ENCODE measurements at places on chromosomes 7 and 10.

DNA sequence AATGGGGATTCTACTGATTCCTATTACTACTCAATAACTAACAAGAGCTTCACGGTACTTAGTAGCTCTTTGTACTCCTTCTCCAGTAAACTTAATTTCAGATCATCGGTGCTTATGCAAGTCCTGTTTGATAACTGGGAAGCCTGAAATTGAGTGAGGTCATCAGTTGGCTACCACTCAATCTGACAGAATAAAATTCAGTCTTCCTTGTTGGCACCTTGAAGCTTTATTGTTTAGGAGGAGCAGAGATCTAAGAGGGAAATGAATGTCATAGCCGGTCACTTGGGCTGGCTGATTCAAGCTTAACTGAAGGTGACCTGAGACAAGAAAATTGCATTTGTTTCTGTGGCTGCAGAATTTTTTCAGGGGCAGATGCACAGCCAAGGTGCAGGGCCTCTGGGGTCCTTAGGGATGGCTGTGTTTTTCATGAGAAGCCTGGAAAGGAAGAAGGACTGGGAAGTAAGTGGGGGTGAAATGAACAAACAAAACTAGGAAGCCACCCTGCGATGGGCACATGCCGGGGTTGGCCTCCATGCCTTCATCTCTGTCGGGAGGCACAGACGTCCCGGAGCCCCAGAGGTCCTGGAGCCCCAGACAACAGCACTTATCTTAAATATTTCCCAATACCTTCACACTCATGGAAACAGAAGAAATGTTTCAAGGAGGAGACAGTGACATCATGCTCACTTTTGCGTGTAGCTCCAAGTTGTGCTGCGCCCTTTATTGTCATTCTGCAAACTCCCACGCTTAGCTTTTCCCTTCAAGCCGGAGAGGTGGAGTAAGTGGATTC, 85.0 kb upstream of the KIF5B start:
- no peak for DNase-seq

DNA sequence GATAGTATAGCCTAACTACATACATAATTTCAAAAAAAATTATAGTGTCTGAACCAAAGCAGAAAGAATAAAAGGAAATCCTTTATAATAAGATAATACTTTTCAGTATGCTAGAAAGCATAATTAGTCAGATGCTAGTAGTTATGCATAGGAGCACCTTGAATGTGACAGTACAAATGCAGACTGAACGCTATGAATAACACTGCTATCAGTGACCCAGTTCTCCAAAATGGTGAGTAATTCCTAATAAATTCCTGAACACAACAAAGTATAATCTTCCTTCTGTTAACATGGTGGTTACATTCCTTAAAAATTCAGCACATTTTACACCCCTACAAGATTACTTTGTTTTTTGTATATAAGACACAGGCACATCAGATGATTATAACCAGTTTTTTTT, 1.2 kb upstream of the CHPF2 start:
- DNase-seq: no peak

- DNase-seq: no peak
Observed at GRCh38 chr10:116836083-116836482, 13.2 kb upstream of the ENO4 start.

DNA sequence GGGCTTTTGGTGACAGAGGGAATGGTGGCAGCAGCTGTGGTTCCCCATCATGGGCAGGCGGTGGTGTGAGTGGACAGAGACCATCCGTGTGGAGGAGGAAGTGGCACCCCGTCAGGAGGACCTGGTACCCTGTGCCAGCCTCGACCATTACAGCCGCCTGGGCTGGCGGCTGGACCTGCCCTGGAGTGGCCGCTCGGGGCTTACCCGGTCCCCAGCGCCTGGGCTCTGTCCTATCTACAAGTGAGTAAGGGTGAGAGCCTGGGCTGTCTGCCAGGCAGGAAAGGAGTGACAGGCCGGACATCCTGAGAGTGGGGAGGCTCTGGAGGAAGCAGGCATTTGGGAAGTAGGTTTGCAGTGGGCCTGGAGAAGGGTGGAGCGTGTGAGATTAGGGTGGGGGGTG, 2.9 kb upstream of the ZNF467 start:
- DNase-seq: no peak

- peak; percentile 84 for DNase-seq
Observed at GRCh38 chr7:150375662-150376521, 3.2 kb upstream of the ZNF775 start.

DNA sequence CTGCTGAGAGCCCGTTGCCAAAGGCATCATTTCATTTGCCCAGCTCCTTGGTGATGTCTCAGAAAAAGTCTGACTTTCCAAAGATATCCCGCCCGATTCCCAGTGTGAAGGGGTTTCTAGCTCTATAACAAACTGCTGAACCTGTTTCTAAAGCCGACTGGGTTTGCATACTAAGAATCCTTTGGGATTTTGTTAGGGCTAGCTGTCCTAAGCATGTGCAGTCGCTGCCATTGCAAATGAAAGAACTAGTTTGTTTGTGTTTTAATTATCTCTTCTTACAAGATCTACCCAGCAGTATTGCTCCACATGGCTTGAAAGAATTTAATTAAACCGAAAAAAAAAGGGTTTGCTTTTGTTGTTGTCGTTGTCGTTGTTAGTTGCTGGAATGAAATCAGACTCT, 476.6 kb downstream of the GATA3 start:
- DNase-seq: no peak

- no peak for DNase-seq
Observed at GRCh38 chr10:89206402-89207180, 526 bp downstream of the CH25H start.

GRCh38 chr7:123569352-123570010, 11.9 kb upstream of the NDUFA5 start:
- peak; percentile 23 for DNase-seq

GRCh38 chr7:118311121-118311836, 86.8 kb downstream of the ANKRD7 start:
- no peak for DNase-seq

DNA sequence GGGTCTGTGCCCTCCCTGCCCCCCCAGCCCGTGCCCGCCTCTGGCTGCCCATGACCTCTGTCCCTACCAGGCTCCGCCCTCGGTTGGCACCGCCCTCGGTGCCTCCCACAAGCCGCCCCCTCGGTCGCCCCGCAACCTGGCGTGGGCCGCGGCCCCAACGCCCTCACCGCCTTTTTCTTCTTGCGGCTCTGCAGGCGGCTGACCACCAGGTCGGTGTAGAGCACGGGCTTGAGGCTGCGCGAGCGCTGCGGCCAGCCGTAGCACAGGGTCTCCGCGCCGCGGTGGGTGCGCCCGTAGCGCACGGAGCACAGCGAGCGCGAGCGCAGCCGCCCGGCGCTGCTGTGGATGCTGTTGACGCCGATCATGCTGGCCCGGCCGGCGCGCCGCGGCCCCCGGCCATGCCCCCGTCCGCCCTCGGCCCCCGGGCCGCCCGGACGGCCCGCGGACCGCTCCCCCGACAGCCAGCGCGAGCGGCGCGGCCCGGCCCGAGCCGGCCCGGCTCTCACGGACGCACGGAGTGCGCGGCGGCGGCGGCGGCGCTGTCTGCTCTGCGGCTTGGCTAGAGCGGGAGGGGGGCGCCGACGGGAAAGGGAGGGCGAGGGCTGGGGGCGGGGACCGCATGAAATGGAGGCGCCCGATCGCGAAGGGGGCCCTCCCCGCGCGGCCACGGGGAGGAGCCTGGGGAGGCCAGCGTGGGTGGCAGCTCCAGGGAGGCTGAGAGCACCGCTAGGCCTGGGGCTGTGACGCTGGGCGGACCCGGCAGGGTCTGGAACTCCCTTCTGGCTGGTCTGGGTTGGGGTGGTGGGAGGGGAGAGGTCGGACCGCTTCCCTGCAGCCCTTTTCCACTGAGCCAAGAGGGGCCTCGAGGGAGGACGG, 9.6 kb downstream of the PSD start:
- DNase-seq: no peak

DNA sequence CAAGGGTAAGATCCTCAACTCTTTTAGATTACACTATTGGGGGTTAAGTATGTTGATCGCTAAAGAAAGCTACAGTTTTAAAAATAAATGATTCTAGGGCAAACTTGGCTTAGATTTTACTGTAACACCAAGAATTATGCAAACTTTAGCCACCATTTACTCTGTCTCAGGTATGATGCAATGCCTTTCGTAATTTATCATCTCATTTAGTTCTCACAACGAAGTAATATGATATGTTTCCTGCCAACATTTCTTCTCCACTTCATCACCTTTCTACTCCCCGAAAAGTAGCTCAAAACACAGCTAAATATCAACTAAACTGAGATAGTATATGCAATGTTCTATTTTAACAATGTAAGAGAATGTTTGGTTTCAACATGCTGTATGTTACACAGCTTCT, 21.1 kb downstream of the FAM133B start:
- DNase-seq: no peak

DNA sequence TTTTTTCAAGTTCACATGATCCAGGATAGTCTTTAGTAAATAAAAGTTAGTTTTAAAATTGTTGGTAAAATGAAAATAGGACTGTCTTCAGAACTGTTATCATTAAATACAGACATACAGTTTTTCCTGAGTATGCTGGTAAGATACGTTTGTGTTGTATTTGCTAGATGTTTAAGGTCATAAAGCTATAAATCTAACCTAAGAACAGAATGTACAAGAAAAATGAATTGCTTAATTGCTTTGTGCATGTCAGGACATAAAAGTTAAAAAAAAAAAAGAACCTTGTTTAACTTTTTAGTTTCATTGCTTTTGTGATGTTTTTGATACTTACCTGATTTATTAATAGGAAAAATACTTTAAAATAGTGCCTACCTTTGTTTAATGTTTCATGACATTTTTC, 29.2 kb upstream of the CLDN4 start:
- DNase-seq: no peak

DNA sequence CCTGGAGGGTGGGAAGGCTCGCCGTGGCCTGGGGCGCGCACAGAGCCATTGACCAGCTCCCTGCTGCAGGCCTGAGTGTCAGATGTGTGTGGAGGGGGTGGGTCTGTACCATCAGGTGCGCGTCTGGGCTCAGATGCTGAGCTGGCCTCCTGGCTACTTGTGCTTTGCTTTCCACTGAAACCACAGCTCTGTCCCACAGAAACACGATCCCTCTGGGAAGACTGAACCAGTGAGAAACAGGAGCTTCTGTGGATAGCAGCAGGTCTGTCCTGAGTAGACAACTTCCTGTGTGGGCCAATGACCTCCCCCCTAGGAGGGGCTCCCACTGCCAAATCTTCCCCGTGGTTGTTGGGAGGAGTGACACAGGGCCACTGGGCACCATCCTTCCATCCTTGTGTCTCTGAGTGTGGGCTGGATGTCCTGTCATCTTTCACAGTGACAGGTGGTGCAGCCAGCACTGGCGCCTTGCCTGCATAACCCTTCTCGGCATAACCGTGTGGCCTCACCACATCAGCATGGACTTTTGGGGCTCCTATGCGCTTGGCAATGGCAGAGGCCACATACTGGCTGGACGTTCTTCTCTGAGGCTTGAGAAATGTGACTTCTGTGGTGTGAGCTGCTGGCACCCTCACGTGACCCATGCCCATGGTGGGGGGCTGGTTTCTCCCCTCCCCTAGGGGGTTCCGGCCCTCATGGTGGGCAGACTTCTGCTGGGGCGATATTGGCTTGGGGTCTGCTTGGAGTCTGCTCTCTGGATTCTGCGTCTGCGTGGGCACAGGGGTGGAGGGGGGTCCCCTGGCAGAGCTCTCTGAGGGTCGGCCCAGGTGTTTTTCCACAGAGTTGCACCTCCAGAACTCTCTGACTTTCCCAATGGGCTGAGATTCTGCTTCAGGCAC, 245.5 kb upstream of the GRB10 start:
- no peak for DNase-seq

DNA sequence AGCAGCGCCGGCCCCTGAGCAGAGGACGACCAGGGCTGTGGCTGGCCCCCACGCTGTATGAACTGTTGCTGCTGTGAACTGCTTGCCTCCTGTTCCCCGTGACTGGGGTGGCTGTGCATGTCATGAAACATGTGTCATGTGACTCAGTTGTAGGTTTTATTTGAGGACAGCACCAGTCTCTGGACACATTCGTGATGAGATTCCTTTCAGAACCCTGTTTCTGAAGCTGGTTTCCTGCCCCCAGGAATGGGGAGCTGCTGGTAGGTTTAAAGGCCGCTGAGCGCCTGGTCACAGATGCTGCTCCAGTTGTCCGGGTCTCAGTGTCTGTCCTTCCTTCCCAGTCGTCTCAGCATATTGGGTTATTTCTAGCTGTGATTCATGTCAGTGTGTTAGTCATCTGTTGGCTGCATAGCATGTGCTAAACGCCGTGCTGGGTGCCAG, 79.1 kb upstream of the PPIF start:
- no peak for DNase-seq

DNA sequence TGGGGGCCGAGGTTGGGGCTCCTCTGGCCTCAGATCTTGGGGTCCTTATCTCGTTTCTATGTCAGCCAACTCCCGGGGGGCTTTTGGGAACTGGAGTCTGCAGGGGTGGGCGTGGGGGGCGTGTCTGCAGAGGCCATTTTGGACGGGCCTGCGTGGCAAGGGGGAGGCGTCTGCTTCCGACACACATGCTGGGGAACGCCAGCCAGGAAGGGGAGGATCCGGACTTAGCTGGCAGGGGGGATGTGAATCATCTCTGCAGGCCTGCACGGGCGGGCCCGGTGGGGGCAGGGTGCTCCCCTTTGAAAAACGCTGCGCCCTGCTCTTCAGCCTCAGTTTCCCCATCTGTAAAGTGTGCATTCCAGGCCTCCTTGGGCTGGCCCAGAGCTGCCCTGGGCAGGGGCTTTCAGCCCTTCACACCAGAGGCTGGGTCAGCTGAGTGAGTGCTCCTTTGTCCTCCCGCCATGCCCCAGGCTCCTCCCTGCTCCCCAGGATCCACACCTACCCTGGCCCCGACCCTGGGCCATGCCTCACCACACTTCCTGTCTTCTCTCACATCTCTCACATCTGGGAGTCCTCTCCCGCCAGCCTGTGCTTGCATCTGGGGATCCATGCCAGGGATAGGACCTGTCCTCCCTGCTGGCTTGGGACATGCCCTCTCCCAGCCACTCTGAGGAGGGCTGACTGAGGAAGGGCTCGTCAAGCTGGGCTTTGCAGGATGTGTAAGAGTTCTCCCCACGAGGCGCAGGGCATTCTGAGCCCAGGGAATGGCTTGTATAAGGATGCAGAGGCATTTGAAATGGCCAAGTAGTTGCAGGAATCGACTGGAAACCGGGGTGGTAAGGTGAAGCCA, 172.6 kb upstream of the TNRC18 start:
- no peak for DNase-seq

DNA sequence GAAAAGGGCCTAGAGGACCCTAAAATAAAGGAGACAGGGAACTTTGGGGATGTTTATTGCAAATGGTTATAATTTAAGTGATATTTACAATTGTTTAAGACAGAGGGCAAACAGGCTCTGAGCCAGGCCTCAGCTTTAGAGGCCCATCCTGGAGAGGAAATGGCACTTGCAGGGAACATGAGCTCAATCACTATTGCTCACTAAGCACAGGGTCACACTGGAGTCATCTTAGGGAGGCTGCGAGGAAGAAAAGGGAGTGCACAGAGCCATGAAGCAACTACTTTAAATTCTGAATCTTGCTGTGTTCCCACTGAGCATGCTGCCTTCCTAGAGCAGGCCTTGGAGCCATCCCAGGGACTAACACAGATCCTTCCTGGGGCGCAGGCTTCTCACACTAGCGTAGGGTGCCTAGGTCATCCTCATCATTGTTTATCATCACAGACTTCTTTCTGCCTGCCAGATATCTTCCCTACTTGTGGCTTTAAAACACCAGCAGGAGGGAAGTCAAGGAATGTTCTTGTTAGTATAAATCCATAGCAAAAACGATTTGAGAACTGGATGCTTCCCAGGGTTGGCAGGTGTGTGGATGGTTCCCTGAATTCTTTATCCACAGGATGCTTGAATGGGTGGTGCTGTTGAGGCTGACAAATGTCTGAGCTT, 12.7 kb upstream of the DNAJB12 start:
- no peak for DNase-seq
